ENCODE measurements at places on chromosomes 4 and X. TPM values are rescaled to one million over a fixed set of nuclear protein-coding genes. Genes with fewer than 3 reads are reported as not detected.

GRCh38 chr4:99655308-99656081, 2.1 kb downstream of the C4orf54 start:
- peak; percentile 58 for DNase-seq
- no peaks in the 10 kb centered on the region for H3K36me3 ChIP-seq
- no peaks in the 10 kb centered on the region for H3K27me3 ChIP-seq
- H3K4me1 ChIP-seq: no peaks in the 10 kb centered on the region

DNA sequence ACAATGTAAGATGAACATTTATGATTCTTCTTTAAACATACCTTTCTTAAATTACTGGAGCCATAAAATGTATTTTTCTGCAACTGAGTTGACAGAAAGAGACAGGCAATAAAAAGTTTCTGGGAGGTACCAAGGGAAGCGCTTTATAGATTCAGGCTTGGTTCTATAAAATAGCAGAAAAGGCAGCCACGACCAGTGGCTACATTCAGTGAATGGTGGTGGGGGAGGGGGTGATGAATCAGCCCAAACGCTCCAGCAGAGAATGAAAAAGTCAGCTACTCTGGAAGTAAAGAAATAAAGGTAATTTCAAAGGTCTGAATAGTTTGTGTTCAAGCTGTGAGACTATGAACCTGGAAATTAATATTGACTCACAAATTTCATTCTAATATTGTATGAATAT, 456.1 kb downstream of the KCTD8 start:
- no peak overlapping the region for H3K27ac ChIP-seq
- H3K4me3 ChIP-seq: no peak overlapping the region
- no peaks in the 10 kb centered on the region for H3K4me1 ChIP-seq
- no peaks in the 10 kb centered on the region for H3K27me3 ChIP-seq
- no peaks in the 10 kb centered on the region for H3K36me3 ChIP-seq

- H3K4me1 ChIP-seq: no peaks in the 10 kb centered on the region
- H3K36me3 ChIP-seq: no peaks in the 10 kb centered on the region
- H3K27ac ChIP-seq: no peak overlapping the region
- peak overlapping the region; percentile 43 for H3K4me3 ChIP-seq
- H3K27me3 ChIP-seq: no peaks in the 10 kb centered on the region
- DNase-seq: no peak
Observed at GRCh38 chrX:136766785-136767103, 14.0 kb downstream of the ARHGEF6 start.

- peaks cover 3% of the 10 kb centered on the region for H3K4me1 ChIP-seq
- no peaks in the 10 kb centered on the region for H3K27me3 ChIP-seq
- H3K27ac ChIP-seq: no peak overlapping the region
Observed at GRCh38 chr4:102730968-102731533, 29.7 kb downstream of the MANBA start.

The ASIC5 gene
- not detected for polyA plus RNA-seq

DNA sequence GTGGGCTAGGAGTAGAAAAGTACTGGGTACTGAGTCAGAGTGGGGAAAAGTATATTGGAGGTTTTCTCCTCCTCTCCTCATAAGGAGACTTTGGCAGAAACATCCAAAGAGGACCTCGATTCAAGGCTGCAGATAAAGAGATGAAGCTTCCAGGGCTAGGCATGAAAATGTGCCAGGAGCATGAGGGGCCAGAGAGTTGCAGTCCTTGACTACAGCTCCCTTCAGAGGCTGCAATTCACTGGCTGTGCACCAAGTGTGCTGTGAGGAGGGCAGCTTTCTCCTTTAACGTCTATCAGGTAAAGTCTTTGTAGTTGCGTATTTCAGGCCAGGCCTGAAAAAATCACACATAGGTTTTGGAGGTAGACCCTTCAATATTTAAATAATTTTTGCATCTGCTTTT, 174.9 kb upstream of the VEGFC start:
- H3K27me3 ChIP-seq: no peaks in the 10 kb centered on the region
- no peaks in the 10 kb centered on the region for H3K4me1 ChIP-seq
- no peak overlapping the region for H3K27ac ChIP-seq
- H3K4me3 ChIP-seq: no peak overlapping the region

GRCh38 chr4:26992657-26993361, 132.2 kb downstream of the STIM2 start:
- peaks cover 4% of the 10 kb centered on the region for H3K4me1 ChIP-seq
- H3K4me3 ChIP-seq: no peak overlapping the region
- H3K27ac ChIP-seq: peak overlapping the region; percentile 2
- no peaks in the 10 kb centered on the region for H3K27me3 ChIP-seq
- DNase-seq: no peak
- no peaks in the 10 kb centered on the region for H3K36me3 ChIP-seq

The NBDY gene
- 7.9 TPM for polyA plus RNA-seq

DNA sequence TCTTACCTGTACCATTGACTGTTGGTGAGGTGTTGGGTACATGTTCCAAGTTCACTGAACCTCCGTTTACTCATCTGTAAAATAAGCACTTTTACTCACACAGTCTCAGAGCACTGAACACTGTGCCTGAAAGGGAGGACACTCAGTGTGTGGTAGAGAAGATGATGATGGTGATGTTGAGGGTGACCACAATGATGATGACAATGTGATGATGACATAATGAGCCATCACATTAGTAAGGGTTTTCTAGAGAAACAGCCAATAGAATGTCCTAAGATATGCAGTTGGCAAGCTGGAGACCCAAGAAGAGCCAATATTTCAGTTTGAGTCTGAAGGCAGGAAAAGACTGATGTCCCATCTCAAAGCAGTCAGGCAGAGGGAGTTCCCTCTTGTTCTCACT, 315.4 kb upstream of the IGFBP7 start:
- H3K36me3 ChIP-seq: no peaks in the 10 kb centered on the region
- no peaks in the 10 kb centered on the region for H3K27me3 ChIP-seq
- no peaks in the 10 kb centered on the region for H3K4me1 ChIP-seq
- no peak for DNase-seq
- H3K27ac ChIP-seq: no peak overlapping the region

The TIGD4 gene
- 0.35 TPM for polyA plus RNA-seq

GRCh38 chr4:110088670-110089069, 109.7 kb downstream of the ELOVL6 start:
- no peak overlapping the region for H3K4me3 ChIP-seq
- no peaks in the 10 kb centered on the region for H3K27me3 ChIP-seq
- DNase-seq: no peak
- H3K4me1 ChIP-seq: no peaks in the 10 kb centered on the region
